Naive B cell (primary cell): ENCODE measurements at places on chromosomes 2 and 18. TPM values are rescaled to one million over a fixed set of nuclear protein-coding genes. Genes with fewer than 3 reads are reported as not detected.

SULT1C2 gene
- polyA plus RNA-seq = not detected

GPR155 gene
- polyA plus RNA-seq = 3.8 TPM

MC4R gene
- not detected for polyA plus RNA-seq

GPAT2 gene
- polyA plus RNA-seq = 1.8 TPM

PLA2R1 gene
- 0.01 TPM for polyA plus RNA-seq

DSEL gene
- 0.11 TPM for polyA plus RNA-seq

PROKR1 gene
- polyA plus RNA-seq = not detected

LPIN2 gene
- 12.3 TPM for polyA plus RNA-seq

AGBL5 gene
- 10.5 TPM for polyA plus RNA-seq

CNGA3 gene
- not detected for polyA plus RNA-seq

SERPINB7 gene
- polyA plus RNA-seq = not detected

NEURL3 gene
- polyA plus RNA-seq = 0.28 TPM

FN1 gene
- 0.55 TPM for polyA plus RNA-seq

CPLX4 gene
- not detected for polyA plus RNA-seq

RRM2 gene
- not detected for polyA plus RNA-seq

ANKRD30BL gene
- polyA plus RNA-seq = 0.40 TPM

RNF144A gene
- 0.15 TPM for polyA plus RNA-seq

VWA3B gene
- not detected for polyA plus RNA-seq

ELMOD3 gene
- 10.7 TPM for polyA plus RNA-seq

IL36A gene
- not detected for polyA plus RNA-seq

TMEM163 gene
- polyA plus RNA-seq = 0.49 TPM

UGT1A8 gene
- polyA plus RNA-seq = not detected

ALPI gene
- polyA plus RNA-seq = not detected

C1QL2 gene
- polyA plus RNA-seq = not detected

AGXT gene
- polyA plus RNA-seq = not detected

SLC14A1 gene
- 1.0 TPM for polyA plus RNA-seq

HSBP1L1 gene
- 4.7 TPM for polyA plus RNA-seq

LRATD1 gene
- not detected for polyA plus RNA-seq

SDC1 gene
- not detected for polyA plus RNA-seq

SERPINB10 gene
- not detected for polyA plus RNA-seq
